ENCODE measurements at places on chromosomes 12 and 14.

GRCh38 chr14:74360163-74360562 lies 11.9 kb downstream of the VRTN start:
- no peak for DNase-seq

DNA sequence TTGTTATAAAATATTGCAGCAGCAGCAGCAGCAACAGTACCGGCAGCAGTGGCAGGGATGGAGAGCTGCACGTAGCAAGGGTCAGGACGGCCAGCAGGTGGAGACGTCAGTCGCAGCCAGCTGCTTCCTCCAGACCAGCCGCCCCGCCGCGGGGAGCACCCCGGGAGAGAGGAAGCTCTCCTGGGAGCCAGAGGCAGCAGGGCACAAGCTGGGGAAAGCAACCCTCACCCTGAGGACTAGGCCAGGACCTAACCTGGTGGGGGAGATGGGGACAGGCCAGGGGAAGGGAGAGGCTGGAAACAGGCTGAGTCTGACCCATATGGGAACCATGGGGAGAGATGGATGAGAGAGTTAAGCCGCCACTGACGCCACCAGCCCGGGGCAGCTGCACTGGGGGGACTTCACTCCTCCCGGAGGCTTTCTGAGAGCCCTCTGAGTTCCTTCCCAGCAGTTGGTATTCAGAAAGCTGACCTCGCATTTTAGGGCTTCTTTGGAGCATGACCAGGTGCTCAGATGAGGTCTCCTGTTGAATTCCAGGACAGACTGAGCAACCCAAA lies 56.3 kb downstream of the SPTB start:
- peak; percentile 95 for DNase-seq

- peak; percentile 84 for DNase-seq
These were observed 1.8 kb upstream of the MEG3 start for GRCh38 chr14:100824091-100824551.

DNA sequence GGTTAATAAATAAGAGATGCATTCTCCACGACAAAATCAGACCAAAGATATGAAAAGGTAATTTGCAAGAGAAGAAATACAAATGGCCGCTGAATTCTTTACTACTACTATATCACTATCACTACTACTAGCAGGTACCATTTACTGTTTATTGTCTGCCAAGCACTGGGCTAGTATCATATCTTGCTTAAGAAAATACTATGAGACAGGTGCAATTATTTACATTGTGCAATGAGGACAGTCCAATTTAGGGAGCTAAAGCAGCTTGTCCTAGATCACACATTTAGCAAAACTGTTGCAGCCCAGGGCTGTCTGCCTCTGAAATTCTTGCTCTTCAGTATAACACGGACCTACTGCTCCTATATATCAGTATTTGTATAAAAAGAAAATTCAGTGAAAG lies 52.8 kb downstream of the CRADD start:
- no peak for DNase-seq

DNA sequence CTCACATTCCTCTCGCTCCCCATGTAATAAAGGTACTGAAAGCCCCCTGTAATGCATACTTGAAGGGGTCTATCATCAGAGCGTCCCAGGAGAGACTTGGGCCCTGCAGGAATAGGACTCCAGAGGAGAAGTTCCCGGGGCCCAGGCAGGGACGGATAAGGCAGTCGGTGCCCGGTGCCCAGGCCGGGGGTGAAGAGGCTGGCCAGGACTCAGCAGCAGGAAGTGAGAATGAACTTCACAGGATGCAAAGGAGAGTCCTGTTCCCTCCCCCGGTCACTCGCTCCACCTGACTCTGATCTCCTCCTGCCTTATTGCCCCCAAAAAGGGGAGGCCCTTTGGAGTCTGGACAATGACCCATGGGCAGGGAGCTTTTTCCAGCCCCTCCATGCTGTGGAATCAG lies 40.2 kb downstream of the LRRC74A start:
- no peak for DNase-seq

DNA sequence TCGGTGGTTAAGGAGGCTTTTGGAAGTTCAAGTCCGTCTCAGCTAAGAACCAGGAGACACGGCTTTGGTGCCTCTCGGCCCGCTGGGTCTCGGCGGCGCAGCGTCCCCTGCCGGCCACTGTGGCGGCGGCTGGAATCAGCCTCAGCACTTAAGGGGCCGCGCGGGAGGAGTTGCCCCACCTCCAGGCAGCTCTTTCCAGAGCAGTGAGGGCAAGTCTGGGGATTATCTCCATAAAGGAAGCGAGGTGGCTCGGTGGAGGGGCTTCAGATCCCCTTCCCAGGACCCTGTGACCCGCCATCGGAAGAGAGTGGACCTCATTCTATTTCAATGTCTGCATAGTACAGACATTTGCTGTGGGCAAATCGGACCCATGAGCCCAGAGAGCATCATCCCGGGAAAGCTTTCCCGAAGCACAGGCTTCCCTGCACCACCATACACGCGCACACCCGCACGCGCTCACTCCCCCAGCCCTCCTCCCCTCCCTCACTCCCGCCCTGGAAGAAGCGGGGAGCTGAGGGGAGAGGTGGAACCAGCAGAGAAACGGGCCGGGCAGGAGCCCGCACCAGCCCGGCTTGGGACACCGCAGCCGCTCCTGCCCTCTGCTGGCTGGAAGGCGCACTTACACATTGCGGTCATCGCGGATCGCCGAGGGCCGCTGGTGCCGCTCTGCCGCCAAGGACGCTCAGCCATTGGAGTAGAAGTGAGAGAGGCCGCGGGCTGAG lies 15.9 kb downstream of the RNASE2 start:
- DNase-seq: peak; percentile 91

DNA sequence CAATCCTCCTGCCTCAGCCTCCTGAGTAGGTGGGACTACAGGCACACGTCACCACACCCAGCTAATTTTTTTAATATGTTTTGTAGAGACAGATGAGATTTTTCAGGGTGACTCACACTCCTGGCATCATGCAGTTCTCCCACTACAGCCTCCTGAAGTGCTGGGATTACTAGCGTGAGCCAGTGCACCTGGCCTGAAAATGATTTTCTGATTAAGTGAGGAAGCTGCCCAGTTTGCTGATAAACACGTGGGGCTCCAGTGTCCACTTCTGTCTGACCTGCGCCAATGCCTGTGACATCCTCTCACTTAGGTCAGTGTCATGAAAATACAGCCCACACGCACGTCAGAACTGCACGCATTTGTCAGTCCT lies 37.0 kb upstream of the SFSWAP start:
- no peak for DNase-seq

- no peak for DNase-seq
These were observed 10.9 kb downstream of the CCDC85C start for GRCh38 chr14:99592933-99593753.

DNA sequence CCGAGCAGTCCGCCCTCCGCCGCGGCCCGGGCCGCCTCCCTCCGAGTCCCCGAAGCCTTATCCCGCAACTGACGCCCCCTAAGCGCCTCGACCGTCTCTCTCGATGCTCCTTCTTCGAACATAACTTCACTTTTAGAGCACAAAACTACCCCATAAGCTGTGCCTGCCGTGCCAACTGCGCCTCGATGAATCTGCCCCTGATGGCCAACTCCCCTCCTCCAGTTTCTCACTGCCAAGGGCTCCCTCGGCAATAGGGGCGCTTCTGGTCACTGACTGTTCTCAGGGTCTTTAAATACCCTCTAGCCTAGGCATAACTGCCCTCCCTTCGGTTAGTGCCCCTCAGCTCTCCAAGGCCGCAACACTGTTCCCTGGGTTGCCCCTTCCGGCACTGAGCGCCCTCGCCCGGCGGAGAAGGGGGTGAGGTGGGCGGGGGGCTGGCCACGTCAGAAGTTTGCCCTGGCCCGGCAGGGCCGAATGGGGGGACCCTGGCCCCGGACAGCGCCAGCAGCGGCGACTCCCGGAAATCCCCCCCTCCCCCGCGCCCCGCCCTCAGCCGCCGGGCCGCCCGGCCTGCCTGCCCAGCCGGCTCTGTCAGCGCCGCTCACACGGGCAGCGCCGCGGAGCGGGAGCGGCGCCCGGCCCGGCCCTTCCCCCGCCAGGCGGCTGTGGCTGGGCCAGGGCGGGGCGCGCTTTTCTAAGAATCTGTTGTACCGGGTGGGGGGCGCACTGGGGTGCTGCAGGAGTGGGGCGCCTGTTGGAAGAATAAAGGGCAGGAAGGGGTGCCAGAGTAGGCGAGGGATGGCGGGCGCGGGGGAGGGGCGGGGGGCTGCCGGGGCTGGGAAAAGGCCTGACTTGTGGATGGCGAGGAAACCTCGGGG lies 10.6 kb downstream of the RARG start:
- peak; percentile 85 for DNase-seq
